Dorsolateral prefrontal cortex (tissue), 122 donors: ENCODE measurements at places on chromosomes 1 and 21.

GRCh38 chr1:203189951-203190352, 3.4 kb upstream of the CHI3L1 start:
- DNase-seq, result peak; percentile 76

GRCh38 chr1:222910699-222911098, 95.9 kb downstream of the DISP1 start:
- DNase-seq, result no peak

GRCh38 chr21:8993284-8993942, 1528.0 kb upstream of the TPTE start:
- DNase-seq, result no peak

- no peak for DNase-seq
These were observed 725.8 kb downstream of the MRPL39 start for GRCh38 chr21:24881506-24881905.

GRCh38 chr1:11472741-11473140, 6.2 kb upstream of the DISP3 start:
- no peak for DNase-seq

- no peak for DNase-seq
These were observed 19.8 kb downstream of the NENF start for GRCh38 chr1:212452323-212453155.

DNA sequence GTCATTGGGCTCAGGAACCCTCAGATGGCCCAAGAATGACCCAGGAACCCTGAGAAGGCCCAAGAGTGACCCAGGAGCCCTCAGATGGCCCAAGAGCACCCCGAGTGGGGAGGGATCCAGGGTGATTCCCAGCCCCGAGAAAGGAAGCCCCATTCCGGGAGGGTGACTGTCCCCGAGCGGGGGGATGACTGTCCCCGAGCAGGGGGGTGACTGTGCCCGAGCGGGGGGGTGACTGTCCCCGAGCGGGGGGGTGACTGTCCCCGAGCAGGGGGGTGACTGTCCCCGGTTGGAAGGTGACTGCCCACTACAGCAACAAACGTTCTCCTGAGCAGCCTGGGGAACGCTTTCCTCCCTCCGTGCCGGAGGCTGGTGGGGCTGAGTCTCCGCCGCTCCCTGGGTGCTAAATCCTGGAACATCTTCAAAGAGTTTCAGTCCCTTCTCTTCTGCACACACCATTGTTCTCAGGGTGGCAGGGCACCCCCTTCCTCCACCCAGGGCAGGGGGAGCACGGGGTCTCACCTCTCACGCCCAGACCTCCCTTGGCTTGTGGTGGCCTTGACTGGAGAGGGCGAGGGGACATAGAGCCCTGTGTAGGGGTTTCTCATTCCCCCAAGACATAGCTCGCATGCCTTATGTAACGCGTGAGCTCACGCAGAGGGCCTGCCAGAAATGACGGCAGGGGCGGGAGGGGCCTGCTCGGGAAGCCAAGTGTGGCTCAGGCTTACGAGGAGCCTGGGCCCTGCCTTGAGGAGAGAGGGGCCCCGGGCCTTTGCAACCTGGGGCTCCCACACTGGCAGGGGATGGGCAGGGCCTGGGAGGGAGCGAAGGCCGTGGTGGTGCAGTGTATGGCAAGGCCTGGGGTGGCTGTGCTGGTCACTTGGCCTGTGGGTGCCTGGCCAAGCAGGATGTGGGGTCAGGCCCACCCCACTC, 14.3 kb upstream of the SKI start:
- no peak for DNase-seq

GRCh38 chr1:83631851-83632250, 367.1 kb downstream of the TTLL7 start:
- no peak for DNase-seq

GRCh38 chr1:162250004-162250730, 126.5 kb downstream of the SPATA46 start:
- no peak for DNase-seq

GRCh38 chr1:157166590-157166989, 28.4 kb upstream of the ETV3 start:
- DNase-seq, result no peak
